ENCODE measurements at places on chromosomes 12 and 14.

DNA sequence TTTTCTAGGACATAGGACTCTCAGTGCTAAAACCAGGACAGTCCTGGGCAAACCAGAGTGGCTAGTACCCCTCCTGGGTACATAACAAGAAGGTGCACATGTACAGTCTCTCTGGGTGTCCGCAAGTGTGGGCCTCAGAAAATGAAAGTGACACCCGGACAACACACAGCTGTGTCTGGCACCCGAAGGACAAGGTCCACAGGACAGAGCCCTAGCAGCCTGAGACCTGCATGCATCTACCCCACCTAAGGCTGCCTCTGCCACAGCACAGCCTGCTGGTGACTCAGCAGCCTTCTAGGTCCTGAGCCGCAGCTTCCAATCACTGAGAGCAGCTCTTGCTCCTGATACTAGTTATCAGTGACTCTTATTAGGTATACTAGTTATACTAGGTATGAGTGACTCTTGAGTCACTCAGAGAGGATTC lies 784.1 kb upstream of the TBX3 start:
- DNase-seq, result no peak

DNA sequence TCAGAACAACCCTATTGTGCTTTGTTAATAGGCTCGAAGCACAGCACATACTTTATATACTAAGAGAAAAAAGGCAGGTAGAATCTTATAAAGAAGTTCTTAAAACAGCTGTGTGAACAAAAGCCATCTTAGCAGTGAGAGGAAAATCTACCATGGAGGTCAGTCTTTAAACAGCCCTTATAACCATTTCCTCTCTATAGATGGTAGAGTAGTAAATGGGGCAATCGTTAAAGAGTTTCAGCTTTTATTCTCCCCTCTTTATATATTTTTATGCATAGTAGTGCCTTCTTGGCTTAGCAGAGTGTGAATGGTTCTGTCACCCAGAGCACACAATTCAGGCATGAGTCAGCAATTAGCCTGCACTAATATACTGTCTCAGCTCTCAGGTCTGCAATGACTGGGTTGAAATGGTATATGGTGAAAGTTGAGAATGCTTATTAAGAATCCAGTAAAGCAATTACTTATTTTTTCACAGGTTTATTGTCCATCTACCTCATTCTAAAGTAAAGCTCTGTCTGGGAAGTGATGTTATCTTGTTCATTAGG lies 305.0 kb downstream of the NELL2 start:
- DNase-seq, result no peak

- DNase-seq, result no peak
Measured at GRCh38 chr14:67387195-67387594, 24.8 kb downstream of the PLEK2 start.

DNA sequence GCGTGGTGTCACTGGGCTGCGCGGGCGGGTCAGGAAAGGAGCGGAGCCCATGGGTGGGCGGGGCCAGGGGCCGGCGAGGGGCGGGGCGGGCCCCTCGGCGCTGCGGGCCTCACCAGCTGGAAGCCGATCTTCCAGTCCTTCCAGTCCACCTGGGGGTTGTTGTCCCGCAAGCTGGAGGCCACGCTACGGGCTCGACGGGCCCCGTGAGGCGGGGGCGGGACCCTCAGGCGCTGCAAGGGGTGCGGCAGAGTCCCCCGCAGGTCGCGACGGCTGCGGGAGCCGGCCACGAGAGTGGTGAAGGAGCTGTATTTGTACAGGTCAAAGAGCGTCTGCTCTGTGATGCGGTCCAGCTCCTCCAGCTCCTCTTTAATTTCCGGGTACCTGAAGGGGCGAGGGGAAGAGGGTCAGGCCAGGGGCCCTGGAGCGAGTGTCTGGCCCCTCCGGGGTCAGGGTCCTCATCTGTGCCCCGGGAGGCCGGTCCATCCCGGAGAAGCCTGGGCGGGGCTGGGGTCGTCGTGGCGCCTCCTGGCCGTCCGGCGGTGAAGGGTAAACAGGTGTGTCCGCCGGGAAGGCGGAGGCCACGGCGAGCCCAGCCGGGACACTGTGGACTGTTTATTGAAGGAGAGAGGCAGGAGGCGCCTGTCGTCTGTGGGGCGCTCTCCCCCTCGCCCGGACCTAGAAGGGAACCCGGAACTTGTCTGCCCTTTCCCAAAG lies 11.9 kb downstream of the SCNN1A start:
- peak; percentile 46 for DNase-seq

DNA sequence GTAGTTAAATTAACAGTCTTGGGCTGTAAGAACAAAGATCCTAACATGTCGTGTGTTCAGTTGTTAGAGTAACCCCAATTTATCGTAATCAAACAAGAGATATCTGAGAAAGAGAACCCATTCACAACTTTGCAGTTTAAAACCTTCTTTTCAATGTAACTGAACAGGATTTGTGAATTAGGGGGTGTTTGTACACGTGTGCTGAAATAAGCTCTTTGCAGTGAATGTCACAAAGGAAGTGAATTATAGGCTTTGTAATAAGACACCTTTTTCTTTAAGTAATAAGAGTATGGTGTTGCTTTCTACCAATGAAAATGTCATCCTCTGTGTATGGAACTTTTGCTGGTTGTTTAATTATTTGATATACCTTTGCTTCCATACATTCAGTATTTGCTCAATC lies 114.0 kb downstream of the ALX1 start:
- DNase-seq, result no peak

DNA sequence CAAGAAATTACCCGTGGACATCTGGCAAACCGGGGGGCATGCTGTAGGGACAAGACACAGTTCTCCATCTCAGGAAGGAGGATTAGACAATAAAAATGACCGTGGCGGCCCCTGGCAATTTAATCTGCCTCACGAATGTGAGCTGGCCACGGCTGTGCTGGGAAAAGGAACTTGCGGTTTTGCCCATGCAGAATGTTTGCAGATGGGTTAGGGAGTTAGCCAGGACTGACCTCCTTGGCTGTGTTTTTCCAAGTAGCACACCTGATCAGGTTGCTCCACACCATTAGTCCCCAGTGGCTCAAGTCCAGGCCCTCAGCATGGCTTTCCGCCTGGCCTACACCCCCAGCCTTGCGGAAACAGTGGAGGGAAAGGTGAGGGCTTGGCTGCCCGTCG lies 20.8 kb downstream of the TPCN1 start:
- DNase-seq, result no peak

DNA sequence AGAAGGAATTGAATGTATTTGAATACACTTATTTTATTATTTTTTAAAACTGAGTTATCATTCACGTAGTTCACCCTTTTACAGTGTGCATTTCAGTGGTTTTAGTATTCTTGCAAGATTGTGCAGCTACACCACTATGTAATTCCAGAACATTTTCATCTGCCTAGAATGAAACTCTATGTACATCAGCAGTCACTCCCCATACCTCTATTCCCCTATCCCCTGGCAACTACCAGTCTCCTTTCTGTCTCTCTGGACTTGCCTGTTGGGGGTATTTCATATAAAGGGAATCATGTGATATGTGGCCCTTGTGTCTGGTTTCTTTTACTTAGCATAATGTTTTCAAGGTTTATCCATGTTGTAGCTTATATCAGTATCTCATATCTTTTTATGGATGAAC lies 96.8 kb downstream of the BORCS5 start:
- no peak for DNase-seq

GRCh38 chr12:6222078-6222654 lies 22.0 kb downstream of the CD9 start:
- DNase-seq, result no peak

DNA sequence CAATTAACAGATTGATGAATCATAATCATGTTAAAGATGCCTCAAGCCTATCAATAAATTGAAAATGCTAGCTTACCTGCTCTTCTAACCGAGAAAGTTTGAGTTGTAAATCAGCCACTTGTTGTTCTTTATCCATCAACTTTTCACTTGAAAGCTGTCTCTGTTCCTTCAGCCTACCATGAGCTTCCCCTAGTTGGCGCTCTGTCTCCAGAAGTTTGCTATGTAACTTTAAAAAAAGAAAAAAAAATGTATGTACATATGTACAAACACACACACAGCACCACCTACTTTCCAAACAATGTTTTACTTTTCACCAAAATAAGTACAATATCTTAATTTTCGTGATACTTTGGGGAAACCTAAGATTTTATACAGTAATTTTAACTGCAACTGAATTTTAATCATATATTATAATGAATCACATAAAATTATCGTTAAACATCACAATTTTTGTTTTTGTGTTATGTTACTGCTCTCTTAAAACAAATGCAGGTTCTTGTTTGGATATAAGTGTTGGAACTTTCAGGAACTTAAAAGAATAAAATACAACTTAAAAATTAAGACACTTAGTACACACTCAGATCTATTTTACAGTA lies 101.2 kb downstream of the EEA1 start:
- peak; percentile 29 for DNase-seq

- no peak for DNase-seq
Measured at GRCh38 chr14:97212399-97212798, 415.2 kb downstream of the VRK1 start.

DNA sequence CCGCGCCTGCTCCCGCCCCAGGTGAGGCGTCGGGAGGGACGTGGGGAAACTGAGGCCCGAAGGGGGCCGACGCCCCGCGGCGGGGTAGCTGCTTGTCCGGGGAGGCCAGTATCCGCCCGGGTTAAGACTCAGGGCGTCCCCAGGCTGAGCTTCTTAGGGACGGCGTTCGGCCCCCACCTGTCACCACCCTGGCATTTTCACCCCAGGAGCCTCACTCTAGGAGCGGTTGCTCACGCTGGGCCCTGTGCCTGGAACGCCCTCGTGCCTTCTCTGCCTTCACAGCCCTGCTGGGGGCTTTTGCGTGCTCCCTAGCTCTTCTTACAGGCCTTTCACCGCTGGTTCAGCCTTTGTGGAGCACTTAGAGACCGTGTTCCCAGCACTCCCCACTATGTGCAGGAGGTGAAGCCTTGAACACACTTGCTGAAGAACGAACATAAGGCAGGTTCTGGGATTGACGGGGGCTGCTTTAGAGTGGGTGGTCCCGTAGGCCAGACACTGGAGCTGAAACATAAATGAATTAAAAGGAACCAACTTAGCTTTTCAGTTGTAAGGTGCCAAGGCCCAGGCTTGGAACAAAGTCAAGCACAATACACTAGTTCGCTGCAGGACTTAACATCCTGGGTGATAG lies 601 bp downstream of the ZNF839 start:
- no peak for DNase-seq

GRCh38 chr14:95831468-95831867 lies 45.2 kb upstream of the TUNAR start:
- no peak for DNase-seq

DNA sequence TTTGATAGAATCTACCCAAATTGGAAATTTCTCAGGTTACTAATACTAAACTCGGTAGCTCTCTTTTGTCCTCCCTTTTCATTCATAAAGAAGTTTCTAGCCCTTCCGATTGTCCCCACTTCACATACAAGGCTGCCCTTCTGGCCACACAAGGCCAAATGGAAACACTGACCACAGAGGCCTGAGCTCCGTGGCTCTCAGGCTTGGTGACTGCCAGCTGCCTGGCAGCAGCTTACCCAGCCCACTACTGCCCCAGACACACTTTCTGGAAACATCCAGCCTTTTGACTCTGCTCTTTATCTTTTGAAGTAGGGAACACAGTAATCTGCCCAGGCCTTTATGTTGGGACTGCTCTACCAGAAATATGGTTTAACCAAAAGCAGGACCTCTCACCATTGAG lies 167.2 kb downstream of the GCH1 start:
- DNase-seq, result no peak

GRCh38 chr14:101774006-101774795 lies 12.7 kb downstream of the PPP2R5C start:
- DNase-seq, result no peak

- DNase-seq, result no peak
Measured at GRCh38 chr12:103600967-103601728, 14.1 kb downstream of the STAB2 start.

- no peak for DNase-seq
Measured at GRCh38 chr14:74492776-74493342, at the start of gene NPC2. NPC2 (minus strand) TSS chr14:74493305; CDS start chr14:74493274, 31 bp downstream.

GRCh38 chr14:63874223-63874622 lies 21.4 kb downstream of the SYNE2 start:
- DNase-seq, result no peak

DNA sequence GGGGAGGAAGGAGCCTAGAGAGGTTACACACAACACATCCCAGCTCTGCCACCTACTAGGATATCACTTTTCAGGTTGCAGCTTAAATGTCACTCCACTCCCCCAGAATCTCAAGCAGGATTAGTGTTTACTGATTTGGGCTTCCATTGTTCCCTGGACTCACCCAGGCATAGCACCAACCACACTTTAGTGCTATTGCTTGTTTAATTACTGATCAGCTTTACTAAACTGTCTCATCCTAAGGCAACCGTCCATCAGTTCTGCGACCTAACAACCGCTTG lies 6.1 kb upstream of the KRT18 start:
- no peak for DNase-seq

GRCh38 chr14:89123851-89124250 lies 293.2 kb downstream of the FOXN3 start:
- DNase-seq, result no peak

DNA sequence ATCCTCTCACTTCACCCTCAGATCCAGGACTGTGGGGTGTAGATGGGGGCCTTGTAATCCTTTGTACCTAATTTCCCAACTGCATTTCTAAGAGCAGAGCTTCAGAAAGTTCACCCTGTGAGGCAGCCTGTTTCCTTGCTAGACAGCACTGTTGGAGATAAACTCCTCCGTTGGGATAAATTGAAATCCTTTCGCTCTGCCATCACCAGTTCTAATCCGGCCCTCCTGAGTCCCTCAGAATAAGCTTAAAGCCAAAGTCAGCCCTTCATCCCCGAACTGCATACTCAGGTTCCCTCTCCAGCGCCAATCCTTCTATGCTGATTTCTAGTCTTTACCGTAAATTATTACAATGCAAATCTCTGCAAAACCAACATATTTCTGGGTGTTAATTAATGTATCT lies 114.7 kb downstream of the PRMT8 start:
- no peak for DNase-seq

- DNase-seq, result no peak
Measured at GRCh38 chr12:6279631-6280030, 30.9 kb upstream of the PLEKHG6 start.

DNA sequence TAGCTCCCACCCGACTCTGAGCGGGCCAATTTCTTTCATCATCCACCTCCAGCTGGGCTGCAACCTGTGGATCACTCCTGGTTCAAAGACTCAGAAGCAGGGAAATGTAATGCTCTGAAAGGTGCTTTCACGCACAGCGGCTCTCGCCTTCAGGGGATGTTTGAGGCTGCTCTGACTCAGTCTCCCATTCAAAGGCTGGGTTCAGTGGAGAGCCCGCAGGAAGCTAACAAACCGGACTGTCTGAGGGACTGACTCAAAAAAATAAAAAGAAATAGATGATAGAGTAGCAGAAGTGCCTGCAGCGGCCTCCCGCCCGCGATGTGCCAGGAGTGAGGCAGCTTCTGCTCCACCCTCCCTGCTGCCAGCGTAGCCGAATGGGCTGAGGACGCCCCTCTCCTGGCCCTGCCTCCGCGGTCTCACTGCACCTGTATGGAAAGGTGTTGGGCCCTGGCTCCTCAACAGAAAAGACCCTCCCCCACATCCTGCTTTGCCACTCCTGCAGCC lies 98.0 kb downstream of the GCH1 start:
- DNase-seq, result no peak

DNA sequence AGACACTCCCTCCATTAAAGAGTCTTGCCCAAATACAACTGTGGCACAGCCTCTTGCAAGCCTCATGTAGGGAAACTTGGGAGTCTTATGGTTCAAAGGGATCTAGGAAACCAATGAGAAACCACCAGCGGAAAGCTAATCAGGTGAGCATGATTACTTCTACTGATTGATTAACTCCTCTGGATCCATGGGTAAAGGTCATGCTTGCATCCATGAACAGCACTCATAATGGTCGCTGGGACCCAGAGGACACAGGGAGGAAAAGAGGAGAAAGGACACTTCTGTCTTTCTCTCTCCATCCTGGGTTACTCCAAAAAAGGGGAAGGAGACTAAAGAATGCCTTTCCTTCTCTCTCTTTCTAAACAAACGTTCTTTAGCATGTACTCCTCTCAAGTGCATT lies 1397.2 kb downstream of the LRFN5 start:
- no peak for DNase-seq
